Keratinocyte (primary cell): ENCODE measurements at places on chromosomes 6 and 20.
A peak's percentile ranks its signal among the peaks of the same experiment; 100 is the strongest.

- no peak for DNase-seq
These were observed 62.0 kb downstream of the TRIM38 start for GRCh38 chr6:26024651-26025046.

DNA sequence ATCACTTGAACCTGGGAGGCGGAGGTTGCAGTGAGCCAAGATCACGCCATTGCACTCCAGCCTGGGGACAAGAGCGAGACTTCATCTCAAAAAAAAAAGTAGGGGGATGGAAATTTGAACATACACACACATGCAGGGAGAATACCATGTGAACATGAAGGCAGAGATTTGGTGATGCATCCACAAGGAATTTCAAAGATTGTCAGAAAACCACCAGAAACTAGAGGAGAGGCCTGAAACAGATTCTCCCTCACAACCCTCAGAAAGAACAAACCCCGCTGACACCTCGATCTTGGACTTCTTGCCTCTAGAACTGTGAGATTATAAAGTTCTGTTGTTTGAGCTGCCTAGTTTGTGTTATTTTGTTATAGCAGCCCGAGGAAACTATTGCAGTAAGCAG lies 125.5 kb downstream of the GPX5 start:
- no peak for DNase-seq

DNA sequence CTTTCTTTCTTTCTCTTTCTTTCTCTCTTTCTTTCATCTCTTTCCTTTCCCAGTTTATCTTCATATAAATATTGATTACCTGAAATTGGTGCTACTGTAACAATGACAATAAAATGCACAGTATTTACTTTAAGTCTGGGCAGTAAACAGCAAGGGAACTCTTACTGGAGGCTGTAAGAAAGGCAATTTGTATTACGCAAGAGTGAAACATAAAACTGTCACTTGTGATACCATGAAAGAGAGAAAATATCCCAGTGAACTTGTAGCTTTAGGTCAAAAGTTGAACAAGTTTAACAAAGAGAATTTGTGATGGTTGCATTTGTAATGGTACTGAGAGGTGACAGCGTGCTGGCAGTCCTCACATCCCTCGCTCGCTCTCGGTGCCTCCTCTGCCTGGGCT lies 80.0 kb downstream of the EYS start:
- no peak for DNase-seq

GRCh38 chr20:62155428-62156253 lies 12.1 kb downstream of the SS18L1 start:
- DNase-seq = peak; percentile 64

DNA sequence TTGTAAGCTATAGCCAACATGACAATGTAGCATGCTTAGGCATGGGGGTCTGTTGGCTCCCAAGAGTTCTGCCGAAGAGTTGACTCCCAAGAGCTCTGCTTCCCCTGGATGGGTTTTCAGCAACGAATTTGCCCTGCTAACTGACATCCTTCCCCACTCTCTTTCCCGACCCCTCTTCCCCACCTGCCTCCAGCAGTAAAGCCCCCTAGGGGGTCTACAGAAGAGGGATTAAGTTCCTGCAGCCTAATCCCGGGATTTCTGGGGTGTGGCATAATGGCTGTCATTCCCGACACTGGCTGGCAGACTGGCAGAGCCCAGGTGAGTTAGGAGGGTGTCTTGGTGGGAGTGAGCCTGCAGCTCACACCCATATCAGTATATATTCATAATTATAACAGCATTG lies 121.0 kb upstream of the ZNF184 start:
- no peak for DNase-seq

GRCh38 chr6:156658186-156658965 lies 118.8 kb upstream of the ARID1B start:
- DNase-seq = no peak

DNA sequence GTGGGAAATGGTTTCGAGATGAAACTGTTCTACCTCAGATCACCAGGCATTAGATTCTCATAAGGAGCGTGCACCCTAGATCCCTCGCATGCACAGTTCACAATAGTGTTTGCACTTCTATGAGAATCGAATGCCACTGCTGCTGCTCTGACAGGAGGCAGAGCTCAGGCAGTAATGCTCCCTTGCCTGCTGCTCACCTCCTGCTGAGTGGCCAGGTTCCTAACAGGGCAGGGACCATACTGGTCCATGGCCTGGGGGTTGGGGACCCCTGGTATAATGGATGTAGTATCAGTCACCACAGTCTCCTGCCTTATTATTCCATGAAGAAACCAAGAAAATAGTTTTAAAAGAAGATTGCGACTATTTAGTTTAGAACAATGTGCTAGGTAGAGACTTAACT lies 127.5 kb downstream of the BCKDHB start:
- DNase-seq = no peak

GRCh38 chr20:40946451-40946850 lies 82.2 kb upstream of the TOP1 start:
- DNase-seq = no peak

GRCh38 chr20:38353316-38353715 lies 7.0 kb downstream of the LBP start:
- no peak for DNase-seq

DNA sequence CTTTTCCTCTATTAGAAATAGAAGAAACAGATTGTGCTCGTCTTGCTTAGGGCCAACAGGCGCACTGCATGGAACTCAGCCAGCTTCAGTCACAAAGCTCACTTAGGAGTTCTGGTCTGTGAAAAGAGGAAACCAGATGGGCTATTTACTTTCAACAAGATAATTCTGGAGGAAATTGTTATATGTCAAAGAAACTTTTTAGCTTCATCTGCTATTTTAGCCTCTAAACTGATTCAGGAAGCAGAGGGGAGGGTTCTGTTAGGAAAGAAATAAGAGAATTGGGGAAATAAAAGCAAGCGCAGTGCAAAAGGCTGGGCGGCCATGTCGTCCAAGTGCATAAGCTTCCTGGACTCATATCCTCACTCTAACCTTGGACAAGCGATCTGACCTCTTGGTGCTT lies 21.3 kb downstream of the PRKN start:
- no peak for DNase-seq

GRCh38 chr6:136788069-136788902 lies 4.0 kb downstream of the MAP3K5 start:
- DNase-seq = no peak

- DNase-seq = no peak
These were observed 41.8 kb downstream of the NCOA7 start for GRCh38 chr6:125832391-125833117.

DNA sequence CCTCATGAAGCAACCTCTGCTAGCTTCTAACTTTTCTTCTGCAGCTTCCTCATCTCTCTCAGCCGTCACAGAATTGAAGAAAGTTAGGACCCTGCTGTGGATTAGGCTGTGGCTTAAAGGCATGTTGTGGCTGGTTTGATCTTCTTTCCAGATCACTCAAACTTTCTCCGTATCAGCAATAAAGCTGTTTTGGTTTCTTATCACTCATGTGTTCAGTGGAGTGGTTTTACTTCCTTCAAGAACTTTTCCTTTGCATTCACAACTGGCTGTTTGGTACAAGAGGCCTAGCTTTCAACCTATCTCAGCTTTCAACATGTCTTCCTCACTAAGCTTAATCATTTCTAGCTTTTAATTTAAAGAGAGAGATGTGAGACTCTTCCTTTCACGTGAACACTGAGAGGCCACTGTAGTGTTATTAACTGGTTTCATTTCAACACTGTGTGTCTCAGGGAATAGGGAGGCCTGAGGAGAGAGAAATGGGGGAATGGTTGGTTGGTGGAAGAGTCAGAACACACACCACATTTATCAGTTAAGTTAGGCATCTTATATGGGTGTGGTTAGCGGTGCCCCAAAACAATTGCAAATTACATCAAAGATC lies 17.2 kb downstream of the ZSCAN23 start:
- no peak for DNase-seq

GRCh38 chr6:127971945-127972391 lies 71.1 kb upstream of the THEMIS start:
- DNase-seq = peak; percentile 4

- DNase-seq = no peak
These were observed 121.6 kb downstream of the ADGRB3 start for GRCh38 chr6:68756454-68757375.

DNA sequence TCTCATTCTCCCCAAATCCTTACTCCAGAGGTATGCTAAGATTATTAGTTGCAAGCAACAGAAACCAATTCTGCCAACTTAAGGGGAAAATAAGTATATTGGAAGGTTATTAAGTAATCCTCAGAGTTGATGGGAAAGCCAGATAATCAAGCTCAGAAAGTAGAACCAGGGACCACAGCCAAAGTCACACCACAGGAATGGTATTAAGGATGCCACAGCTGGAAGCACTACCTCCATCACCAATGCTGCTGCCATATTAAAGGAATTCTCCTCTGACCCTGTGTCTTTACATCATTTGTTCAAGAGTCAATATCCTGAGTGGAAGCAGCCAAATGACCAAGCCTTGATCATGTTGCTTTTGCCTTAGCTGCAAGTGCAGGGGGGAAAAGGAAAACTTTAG lies 9.9 kb downstream of the PROCR start:
- no peak for DNase-seq

GRCh38 chr6:133183691-133184090 lies 57.5 kb upstream of the EYA4 start:
- DNase-seq = no peak

DNA sequence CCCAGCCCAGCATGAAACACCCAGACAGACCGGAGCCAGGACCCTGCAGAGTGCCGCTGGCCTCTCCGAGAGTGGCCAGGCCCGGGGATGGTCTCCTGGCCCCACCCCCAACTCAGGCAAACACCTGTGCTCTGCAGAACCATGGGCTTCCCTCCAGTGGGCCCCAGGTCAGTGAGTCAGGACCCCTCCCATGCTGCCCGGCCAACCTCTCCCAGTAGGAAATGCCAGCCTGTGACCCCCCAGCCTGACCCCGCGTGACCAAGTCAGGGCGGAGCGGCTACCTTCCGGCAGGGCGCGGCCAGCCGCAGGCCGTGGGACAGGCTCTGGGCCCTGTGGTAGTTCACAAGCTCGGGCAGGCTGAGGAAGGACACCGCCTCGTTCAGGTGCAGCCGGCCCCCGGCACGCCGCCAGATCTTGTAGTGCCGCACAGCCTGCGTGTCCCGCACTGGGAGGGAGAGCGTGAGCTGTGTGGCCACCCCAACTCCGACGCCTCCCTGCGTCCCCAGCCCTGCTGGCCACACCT lies 3.2 kb downstream of the PTK6 start:
- no peak for DNase-seq

DNA sequence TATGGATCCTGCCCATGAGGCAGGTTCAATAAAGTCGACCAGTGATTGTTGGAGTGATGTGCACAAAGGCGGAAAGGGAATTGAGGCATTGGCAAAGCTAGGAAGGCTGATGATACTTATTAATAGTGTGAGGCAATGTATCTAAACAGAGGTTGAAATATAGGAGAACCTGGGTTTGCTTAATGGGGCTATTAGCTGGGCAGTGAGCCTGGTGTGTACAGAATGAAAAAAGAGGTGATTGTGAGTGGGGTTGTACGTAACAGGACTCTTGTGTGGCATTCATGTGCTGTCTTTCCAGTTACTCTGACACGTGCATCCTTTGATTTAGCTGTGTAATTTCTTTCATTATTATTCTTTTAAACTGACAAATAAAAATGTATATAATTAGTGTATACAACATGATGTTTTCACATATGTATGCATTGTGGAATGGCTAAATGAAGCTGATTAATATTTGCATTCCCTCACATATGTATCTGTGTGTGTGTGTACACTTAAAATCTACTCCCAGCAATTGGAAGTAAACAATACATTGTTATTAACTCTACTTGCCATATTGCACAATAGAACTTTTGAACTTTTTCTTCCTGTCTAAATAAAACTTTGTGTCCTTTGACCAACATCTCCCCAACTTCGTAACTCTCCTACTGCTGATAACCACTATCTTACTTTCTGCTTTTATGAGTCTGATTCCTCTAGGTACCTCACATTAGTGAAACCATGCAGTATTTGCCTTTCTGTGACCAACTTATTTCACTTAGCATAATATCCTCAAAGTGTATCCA lies 220.5 kb upstream of the SLC35B3 start:
- DNase-seq = no peak
